GM12891 (cell line): ENCODE measurements at places on chromosomes 16 and 17.
A peak's percentile ranks its signal among the peaks of the same experiment; 100 is the strongest.

DNA sequence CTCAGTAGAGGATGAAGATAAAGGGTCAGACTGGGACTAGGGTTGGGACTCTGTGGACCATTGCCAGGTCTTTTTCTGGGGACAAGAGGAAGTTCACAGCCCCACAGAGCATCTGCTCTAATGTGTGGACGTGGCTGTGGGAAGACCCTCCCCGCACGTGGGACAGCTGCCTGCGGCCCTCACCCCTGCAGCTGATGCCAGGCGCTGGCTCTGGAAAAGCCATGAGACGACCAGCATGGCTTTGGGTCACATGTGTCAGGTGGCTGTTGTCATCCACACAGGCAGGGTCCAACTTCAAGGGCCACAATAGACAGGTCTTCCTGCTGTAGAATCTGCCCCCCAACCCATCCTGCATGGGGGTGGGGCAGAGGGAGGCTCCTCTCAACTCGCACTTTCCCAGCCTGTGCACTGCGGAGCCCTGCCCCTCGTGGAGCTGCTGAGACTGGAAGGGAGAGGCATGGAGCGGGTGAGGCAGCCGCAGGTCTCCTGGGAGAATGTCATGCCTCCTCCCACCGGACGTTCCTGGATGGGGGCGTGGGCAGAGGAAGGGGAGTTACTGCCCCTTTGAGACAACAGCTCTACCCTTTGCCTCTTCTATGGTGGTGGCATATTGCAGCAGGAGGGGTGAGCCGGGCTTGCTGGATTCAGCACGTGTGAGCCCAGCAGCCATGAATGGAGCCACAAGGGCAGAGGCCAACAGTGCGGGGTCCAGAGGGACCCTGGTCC is 53.4 kb downstream of the PIMREG start:
- no peak for DNase-seq

DNA sequence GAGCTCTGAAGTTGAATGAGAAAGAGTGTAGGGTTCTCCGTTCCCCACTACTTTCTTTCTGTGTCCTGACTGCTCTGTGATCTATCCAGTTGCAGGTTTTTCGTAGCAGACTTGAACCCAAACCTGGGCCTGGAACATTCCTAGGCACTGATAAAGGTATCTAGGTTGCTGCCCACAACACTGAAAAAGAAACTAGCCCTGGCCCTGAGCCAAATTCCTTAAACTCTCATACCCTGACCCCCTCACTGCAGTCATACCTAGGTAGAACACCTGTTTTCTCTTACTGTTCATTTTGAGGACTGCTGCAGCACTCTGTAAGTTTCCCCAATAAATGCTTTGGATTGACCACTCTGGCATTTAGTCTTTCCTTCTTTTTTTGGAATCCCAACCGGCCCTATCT is 5.4 kb downstream of the HYDIN start:
- DNase-seq, result no peak

- DNase-seq, result no peak
These were observed 58.5 kb downstream of the HS3ST3B1 start for GRCh38 chr17:14359163-14360020.

DNA sequence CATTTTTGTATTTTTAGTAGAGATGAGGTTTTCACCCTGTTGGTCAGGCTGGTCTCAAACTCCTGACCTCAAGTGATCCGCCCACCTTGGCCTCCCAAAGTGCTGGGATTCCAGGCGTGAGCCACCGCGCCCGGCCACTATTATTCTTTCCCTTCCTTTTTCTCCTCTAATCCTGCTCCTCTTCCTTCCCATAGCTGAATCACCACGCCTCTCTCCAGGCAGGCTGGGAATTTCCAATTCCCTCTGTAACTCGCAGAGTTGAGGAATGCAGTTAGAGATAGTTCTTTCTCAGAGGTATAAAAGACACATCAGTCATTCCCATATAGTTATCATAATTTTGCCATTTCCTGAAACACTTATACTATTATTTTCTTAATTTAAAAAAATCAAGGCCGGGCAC is 11.2 kb downstream of the METTL16 start:
- no peak for DNase-seq

- no peak for DNase-seq
These were observed 4.5 kb downstream of the GNPTG start for GRCh38 chr16:1356061-1356900.

DNA sequence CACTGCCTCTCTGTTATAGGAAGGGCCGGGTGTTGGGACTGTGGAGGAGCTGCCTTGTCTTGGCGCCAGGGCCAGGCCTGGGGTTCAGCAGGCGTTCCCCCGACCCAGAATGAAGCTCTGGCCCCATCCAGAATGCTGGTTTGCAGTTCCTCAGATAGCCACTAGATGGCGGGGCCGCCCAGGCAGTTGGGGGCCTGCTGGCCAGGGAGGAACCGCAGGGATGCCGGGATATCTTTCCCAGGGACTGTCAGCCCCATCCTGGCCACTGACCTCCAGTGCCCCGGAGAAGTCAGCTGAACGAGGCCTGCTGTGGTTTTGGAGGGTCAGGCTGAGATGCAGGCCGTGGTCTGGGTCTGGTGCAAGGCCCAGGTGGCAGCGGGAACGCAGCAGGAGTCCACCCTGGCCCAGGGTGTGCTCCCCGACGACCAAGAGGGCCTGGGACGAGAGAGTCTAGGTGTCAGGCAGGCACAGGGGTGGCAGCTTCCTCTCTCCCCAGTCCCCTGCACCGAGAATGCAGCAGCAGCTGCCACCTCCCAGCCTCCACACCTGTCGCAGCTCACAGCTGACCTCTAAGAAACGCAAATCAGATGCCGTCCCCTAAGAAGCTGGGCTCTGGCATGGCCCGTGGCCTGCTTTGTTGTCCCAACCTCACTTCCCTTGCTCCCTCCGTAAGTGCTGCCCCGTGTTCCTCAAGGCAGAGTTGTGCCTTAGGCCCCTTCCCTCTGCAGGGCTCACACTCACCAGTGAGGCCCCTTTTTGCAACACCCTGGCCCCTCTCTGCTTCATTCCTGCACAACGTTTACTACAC is 51.2 kb downstream of the RMI2 start:
- DNase-seq, result peak; percentile 90

- no peak for DNase-seq
These were observed 32.2 kb upstream of the ETV4 start for GRCh38 chr17:43578404-43578698.

DNA sequence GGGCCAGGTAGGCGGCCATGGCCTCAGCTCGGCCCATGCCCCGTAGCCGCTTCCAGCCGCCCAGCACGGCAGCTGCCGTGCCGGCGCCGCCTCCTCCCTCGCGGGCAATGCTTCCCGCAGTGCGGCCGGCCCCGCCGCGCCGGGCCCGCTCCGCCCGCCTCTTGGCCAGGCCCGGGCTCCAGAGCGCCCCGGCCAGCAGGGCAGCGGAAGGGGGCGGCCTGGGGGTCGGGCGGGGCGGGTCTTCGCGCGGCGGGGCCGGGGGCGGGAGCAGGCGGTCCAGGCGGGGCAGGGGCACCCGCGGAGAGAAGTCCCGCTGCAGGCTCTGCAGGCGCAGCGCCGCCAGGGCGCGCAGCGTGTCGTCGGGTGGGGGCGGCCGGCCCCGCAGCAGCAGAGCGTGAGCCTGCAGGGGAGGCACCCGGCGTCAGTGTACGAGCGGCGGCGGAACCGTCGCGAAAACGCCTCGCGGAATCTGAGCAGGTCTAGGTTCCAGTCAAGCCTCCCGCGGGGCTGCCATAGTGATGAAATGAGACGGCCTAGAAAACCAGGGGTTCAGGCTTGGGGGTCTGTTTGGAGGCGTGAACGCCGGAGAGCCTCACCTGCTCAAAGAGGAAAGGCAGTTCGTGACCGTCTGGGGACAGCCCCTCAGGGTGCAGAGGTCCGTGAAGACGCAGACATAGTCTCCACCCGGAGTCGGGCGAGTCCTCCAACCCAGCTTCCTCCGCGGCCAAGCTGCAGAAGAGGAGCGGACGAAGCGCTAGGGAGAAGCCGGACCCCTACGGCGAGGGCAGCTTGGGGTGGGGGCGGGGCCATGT is 6.6 kb downstream of the PLEKHH3 start:
- peak; percentile 78 for DNase-seq

GRCh38 chr16:89437991-89438390 is 52.4 kb downstream of the ANKRD11 start:
- DNase-seq, result no peak

GRCh38 chr16:52872731-52873130 is 180.0 kb downstream of the CHD9NB start:
- no peak for DNase-seq

DNA sequence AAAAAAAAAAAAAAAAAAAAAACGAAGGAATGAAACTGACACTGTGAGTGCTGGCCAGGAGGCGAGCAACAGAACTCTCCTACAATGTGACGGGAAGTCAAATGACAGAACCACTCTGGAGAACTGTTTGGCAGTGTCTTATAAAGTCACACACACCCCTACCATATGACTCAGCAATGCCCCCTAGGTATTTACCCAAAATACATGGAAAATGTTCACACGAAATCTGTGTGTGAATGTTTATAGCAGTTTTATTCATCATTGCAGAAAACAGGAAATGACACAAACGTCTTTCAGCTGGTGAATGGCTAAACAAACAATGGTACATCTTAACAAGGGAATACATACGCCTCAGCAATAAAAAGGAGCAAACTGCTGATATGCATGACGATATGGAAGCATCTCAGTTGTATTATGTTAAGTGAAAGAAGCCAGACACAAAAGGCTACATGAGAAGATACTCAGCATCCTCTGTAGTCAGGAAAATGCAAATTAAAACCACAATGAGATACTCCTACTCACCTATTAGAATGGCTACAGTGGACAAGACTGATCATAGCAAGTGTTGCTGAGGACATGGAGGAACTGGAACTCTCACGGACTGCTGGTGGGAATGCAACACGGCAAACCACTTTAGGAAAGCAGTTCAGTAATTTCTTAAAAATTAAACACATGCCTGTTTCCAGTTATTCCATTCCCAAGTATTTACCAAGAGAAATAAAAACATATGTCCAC is 74.7 kb downstream of the TBC1D16 start:
- no peak for DNase-seq

DNA sequence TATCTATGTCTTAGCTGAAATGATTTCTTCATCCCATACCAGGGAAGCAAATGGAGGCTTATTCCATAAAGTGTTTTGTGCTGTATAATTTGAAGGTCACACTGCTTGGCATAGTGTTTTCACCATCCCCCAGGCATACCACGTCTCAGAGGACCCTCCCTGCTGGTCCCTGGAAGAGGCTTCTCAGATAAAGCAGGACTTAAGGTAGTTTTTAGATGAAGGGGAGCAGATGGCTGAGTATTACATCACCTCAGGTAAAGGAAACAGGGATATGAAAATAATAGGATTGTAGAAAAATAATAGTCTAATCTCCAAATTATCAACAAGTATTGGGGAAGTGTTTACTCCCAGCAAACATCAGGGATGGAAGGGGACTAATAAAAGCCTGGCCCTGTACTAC is 7.3 kb upstream of the SMG1 start:
- DNase-seq, result no peak

DNA sequence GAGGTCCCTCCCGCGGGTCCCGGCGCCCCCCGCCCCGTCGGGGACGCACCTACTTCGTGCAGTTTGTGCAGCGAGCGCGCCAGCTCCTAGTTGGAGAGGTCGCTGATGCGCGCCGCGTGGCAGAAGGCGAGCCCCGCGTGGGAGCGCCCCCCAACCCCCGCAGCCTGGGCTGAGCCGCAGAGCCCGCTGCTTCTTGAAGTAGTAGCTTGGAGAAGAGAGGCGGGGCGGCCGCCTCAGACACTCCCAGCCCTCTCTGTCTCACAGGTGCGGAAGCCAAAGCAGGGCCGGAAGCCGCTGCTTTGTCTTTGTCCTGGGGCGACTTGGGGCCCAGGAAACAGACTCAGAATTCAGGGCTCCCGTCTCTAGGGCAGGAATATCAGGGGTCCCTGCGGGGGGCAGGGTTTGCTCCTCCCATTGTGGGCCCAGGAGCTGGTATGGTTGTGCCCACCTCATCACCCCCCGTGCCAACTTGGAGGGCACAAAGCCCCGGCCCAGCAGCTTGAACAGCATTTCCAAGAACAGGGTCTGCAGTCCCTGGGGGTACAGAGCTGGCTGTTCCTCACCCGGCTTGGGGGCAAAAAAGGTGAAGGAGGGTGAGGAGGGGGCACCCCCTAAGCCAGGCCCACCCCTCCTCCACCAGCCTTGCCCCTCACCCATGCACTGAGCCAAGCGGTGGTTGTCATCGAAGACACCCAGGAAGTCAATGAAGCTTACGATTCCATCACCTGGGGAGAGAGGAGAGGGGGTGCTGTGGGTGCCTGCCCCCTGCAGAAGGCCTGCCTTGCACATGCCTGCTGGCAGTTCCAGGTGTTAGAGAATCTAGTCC is 13.5 kb downstream of the SPATA32 start:
- peak; percentile 93 for DNase-seq

GRCh38 chr17:50064253-50065001 is 8.5 kb downstream of the ITGA3 start:
- no peak for DNase-seq

GRCh38 chr16:66524601-66525164 is 25.2 kb downstream of the TK2 start:
- DNase-seq, result peak; percentile 44

DNA sequence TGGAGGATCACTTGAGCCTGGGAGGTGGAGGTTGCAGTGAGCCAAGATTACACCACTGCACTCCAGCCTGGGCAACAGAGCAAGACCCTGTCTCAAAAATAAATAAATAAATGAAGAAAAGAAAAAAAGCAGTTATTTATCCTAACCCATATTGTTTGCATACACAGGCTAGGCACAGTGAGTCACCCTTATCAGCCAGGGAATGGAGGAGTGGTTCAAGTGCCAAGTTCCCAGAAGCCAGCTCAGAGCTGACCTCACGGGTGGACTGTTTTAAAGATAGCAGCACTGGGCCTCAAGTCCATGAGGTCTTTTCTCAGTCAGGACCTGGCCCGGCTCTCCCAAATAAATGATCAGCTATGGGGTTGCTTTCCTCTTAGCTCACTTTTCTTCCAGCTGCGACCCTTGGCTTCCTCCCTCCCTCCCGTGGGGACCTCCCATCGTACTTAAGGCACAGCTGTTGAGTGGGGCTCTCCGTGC is 22.6 kb upstream of the MGAT5B start:
- DNase-seq, result no peak

- DNase-seq, result no peak
These were observed 248.9 kb downstream of the SLC39A11 start for GRCh38 chr17:72843591-72843990.

DNA sequence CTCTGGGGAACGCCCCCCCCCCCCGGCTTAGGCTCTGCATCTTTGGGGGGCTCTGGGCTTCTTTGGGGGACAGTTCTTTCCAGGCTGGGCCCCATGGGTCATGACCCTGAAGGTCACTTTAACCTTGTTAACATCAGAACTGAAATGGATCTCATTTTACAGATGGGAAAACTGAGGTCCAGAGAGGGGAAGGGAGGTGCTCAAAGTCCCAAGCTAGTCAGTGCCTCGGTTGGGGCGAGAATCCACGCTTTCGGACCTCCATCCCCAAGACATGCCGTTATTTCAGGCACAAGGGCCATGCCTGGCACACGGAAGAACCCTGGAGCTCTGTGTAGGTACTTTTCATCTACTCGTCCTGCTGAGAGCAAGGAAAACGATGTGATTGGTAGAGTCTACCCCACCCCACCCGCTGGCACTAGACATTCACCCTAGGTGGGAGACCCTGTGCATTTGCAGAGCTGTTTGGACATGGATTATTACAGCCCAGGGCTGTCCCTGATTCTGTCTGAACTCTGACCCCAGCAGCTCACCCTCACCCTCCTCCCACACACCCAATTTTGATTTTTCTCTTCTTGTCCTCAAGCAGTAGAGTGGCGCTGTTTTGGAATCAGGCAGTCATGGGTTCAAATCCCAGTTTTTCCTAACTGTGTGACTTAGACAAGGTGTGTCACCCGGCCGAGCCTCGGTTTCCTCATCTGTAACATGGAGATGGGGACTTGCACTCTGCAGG is 155.1 kb upstream of the CDC42EP4 start:
- DNase-seq, result no peak

GRCh38 chr17:71229070-71229469 is 891.8 kb upstream of the SOX9 start:
- no peak for DNase-seq
